ENCODE measurements at places on chromosomes 3 and 15. TPM values are rescaled to one million over a fixed set of nuclear protein-coding genes. Genes with fewer than 3 reads are reported as not detected.

- H3K27me3 ChIP-seq = no peaks in the 10 kb centered on the region
- no peak overlapping the region for H3K4me3 ChIP-seq
- no peaks in the 10 kb centered on the region for H3K36me3 ChIP-seq
- no peak overlapping the region for H3K27ac ChIP-seq
These were observed 48.9 kb downstream of the STT3B start for GRCh38 chr3:31581660-31582059.

- peaks cover 9% of the 10 kb centered on the region for H3K4me1 ChIP-seq
- no peak for DNase-seq
- H3K36me3 ChIP-seq = no peaks in the 10 kb centered on the region
- H3K27me3 ChIP-seq = no peaks in the 10 kb centered on the region
- H3K27ac ChIP-seq = no peak within 1 kb of the TSS
- H3K4me3 ChIP-seq = no peak within 1 kb of the TSS
These were observed 267.2 kb downstream of the MFSD1 start for GRCh38 chr3:159069091-159069490.

Gene HRG
- total RNA-seq = not detected

Gene KNG1
- total RNA-seq = not detected

- H3K36me3 ChIP-seq = no peaks in the 10 kb centered on the region
- peaks cover 10% of the 10 kb centered on the region for H3K4me1 ChIP-seq
- no peak for DNase-seq
- H3K4me3 ChIP-seq = no peak overlapping the region
- H3K27ac ChIP-seq = no peak overlapping the region
These were observed 165.8 kb downstream of the PLCL2 start for GRCh38 chr3:17050506-17050905.
